CD4-positive, alpha-beta T cell treated with Interleukin-12 subunit alpha and Interleukin-12 subunit beta, for 1 hour (primary cell): ENCODE measurements at places on chromosomes 7 and 10.

GRCh38 chr10:43964486-43964885 lies 315.8 kb upstream of the ZNF32 start:
- DNase-seq = no peak

- no peak for DNase-seq
Observed at GRCh38 chr10:30387646-30388243, 38.7 kb upstream of the MTPAP start.

- DNase-seq = no peak
Observed at GRCh38 chr10:7316839-7317238, 94.0 kb downstream of the SFMBT2 start.

DNA sequence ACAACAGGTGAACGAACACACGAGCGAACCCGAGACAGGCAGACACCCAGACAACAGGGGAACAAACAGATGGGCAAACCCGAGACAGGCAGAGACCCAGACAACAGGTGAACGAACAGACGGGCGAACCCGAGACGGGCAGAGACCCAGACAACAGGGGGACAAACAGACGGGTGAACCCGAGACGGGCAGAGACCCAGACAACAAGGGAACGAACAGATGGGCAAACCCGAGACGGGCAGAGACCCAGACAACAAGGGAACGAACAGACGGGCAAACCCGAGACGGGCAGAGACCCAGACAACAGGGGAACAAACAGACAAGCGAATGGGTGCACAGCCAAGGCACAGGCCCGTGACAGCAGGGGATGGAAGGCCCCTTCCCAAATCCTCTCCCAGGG lies 264.7 kb downstream of the ELFN1 start:
- no peak for DNase-seq

DNA sequence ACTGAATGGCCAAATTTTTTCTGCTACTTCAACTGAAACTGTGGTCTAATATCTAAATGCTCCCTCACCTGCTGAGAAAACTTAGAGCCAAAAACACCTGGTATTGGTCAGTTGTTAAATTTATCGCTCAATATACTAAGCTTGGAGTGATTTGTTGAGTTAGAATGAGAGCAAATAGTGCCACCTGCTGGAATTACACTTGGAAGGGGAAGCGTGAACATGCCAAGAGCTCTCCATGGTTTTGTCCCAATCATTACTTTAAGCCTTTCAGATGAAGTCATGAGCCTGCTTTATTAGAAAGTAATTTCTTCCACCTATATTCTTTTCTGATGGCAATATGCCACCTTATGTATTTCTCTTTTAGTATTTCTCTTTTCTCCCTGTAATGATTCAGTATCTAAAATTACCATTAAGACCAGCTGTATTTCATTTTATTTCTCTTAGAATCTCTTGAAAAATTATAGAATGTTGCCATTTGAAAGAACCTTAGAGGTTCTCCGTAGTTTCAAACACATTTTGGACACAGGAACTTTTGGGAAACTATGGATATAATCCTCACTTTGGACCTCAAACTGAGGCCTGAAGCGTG lies 447.8 kb upstream of the C7orf33 start:
- DNase-seq = no peak

- no peak for DNase-seq
Observed at GRCh38 chr7:151426904-151427704, 12.8 kb downstream of the CRYGN start.

DNA sequence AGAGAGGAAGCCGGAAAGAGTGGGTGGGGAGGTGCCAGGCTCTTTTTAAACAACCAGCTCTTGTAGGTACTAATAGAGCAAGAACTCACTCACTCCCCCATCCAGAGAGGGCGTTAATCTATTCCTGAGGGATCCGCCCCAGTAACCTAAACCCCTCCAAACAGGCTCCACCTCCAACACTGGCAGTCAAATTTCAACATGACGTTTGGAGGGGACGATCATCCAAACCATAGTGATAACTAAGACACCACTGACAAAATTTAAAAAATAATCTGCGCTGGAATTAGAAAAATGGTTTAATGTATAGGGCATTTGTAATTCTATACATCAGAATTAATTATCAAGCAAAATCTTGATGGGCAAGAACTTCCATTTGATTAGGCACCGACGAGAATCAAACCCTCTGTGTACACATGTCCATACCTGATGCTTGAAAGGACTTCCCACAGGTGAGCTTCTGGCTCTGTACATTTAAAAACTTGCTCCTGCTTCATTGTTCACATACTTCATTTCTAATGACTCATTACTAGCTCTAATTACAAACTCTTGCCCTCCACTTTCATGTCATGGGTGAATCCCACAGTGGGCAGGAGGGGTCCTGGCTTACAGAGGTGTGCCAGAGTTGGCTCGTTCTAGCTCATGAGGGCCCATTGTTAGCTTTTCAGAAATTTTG lies 20.6 kb upstream of the KDM7A start:
- DNase-seq = no peak

DNA sequence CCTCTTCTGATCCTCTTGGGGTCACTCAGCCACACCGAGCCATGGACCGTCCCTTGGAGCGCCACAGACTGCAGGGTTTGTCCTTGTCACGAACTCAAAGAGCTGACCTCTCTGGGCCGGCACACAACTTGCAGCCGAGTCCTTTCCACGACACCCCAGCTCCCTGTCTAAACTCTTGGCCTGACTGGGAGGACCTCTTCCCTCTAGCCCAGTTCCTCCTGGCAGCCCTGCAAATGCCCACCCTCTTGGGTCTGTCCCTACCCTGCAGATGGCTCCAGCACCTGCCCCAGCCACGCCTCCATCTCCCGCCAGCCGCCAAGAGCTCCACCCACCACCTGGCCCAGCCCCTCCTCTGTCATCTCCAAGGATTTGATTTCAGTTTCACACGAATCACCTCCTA lies 339.2 kb downstream of the DNAJB6 start:
- no peak for DNase-seq

- peak; percentile 21 for DNase-seq
Observed at GRCh38 chr7:129779602-129780256, 168.2 kb downstream of the NRF1 start.

- no peak for DNase-seq
Observed at GRCh38 chr10:112689327-112690072, 242.5 kb downstream of the VTI1A start.

- no peak for DNase-seq
Observed at GRCh38 chr7:67678419-67678818, 681.8 kb downstream of the TYW1 start.

DNA sequence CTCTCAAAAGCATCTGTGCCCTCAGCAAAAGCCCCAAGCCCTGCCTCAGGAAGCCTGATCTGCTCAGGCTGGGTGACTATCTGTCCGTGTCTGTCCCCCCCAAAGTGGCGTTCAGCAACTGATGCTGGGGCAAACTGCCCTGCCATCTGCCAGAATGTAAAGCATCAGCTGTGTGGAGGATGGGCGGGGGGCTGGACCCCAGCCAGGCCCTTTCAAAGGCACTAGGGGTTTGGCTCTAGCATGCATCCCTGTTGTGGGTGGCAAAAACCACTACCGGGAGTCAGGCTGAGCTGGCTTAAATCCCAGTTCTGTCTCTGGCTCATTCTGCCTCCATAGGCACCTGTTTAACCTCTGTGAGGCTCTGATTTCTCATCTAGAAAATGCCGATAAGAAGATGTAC lies 35.5 kb downstream of the GPRIN2 start:
- DNase-seq = no peak

DNA sequence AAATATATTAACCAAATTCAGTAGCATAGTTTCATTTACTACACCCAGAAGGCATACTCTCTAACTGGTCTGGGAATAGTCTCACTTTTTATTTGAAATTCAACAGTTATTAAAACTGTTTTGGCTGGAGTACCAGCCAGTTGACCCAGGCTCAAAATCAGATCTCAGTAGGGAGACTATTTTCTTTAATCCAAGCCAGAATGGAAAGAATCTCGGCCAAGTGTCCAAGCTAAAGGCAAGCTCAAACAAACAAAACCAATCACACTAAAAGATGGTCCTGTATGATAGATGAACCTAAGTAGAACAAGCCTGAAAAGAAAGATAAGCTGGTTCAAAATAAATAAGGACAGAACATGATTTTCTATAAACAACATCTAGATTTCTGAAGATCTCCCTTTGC lies 259.6 kb upstream of the POM121L12 start:
- DNase-seq = no peak

DNA sequence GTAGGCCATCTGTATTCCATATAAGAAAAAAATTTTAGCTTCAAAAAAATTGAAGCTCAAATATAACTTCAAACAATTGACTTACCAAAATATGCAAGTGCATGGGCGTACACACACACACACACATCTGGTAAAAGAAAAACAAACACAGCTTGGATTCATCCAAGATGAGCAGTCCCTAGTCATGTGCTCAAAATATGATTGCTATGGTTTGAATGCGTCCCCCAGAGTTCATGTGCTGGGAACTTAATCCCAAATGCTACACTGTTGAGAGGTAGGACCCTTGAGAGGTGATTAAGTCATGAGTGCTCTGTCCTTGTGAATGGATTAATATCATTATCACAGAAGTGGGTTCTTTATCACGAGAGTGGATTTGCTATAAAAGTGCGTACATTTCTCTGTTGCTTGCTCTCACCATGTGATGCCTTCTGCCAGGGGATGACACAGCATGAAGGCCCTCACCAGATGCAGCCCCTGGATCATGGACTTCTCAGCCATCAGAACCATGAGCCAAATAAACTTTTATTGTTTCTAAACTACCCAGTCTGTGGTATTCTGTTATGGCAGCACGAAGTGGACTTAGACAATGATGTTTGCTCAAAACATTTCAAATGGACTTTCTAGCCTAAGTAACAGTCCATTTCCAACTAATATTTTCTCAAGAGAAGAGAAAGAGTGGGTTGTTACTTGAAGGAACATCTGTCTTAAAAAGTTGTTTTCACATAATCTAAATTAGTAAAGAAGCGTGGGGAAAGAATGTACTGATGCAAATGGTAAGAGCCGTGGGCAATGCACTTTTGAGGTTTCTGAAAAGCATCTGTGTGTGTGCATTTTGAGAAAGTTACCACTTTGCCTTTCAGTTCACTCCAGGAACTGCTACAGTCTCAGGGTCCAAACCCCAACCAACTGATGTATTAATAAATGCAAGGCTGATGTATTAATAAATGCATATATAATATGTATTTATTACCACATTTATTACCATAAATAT lies 15.1 kb upstream of the SVIL start:
- no peak for DNase-seq

DNA sequence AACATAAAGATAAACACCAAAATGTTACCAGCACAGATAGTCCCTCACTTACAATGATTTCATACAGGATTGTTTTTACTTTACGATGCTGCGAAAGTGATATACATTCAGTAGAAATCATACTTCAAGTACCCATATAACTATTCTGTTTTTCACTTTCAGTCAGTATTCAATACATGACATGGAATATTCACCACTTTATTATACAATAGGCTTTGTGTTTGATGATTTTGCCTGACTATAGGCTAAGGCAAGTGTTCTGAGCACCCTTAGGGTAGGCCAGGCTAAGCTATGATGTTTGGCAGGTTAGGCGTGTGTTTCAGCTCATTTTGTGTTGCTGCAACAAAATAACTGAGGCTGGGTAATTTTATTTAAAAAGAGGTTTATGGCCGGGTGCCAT lies 155.0 kb downstream of the RTKN2 start:
- DNase-seq = no peak

- DNase-seq = peak; percentile 85
Observed at GRCh38 chr10:124530215-124530665, 68.6 kb downstream of the LHPP start.

- no peak for DNase-seq
Observed at GRCh38 chr7:51033727-51034520, 251.2 kb upstream of the GRB10 start.

GRCh38 chr10:17088118-17088806 lies 41.3 kb downstream of the CUBN start:
- no peak for DNase-seq

DNA sequence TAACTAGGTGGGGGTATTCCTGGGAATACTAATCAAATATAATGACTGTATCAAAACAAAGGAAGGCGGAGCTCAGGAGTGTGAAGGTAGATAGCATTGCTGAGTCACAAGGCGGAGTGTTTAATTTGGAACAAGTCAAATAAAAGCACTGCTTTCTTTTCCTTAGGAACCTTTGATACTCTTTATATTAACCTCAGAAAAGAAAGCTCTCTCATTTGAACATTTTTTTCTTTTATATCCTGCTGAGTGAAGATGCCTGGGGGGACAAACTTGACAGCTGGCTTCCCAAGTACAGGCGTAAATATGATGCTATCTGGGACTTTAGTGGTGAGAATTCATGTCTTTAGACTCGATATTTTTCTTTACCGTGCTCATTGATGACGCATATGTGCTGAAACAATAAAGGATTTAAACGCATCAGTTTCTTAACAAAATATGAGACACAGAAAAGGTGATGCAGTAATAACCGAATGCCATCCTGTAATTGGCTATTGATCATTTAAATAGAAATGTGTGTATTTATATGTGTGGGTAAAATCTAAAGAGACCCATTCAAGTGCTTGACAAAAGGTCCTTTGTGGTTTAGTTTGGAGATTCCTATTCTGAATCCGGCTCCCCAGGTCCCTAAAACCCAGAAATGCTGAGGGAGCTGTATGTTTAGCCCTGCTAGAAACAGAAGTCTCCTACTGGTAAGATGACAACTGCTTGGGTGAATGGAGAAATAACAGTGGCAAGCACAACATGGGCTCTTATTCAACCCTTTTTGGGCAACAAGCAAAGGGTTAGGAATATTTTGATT lies 102.7 kb downstream of the PRTFDC1 start:
- no peak for DNase-seq

DNA sequence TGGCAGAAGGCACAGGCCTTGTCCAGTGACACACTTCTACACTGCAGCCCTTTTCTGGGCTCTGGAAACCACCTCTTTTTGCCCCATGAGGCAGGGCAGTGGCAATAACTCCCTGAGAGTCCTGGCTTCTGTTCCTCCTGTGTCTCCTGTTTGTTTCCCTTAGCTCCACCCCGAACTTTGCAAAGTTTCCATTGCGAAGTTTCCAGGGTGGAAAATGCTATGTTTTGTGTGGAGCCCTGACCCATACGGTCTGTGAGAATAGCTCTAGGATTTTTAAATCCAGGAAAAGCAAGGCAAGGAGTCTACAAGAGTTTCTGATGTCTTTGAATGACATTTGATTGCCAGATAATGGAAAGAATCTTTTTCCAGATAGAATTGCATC lies 92.2 kb upstream of the AKR1E2 start:
- no peak for DNase-seq

DNA sequence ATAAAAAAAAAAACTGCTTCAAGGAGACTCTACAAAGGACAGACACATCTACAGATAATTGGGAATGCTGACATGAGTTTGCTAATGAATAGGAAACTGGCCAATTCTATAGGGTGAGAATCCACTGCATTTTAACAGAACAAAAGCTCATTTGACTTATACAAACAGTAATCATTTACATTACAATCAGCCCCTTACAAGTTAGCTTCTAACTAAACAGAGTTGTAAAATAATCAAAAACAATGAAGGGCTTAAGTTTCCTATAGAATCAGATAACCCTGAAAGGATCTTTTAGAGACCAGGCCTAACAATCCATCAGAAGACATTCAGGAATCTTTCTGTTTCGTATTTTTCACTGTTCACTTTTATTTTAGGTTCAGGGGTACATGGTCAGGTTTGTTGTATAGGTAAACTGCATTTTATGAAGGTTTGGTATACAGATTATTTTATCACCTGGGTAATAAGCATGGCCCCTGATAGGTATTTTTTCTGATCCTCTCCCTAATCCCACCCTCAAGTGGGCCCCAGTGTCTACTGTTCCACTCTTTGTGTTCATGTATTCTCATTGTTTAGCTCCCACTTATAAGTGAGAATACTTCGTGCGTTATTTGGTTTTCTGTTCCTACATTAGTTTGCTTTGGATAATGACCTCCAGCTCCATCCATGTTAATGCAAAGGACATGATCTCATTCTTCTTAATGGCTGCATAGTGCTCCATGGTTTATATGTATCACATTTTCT lies 131.3 kb upstream of the NOBOX start:
- no peak for DNase-seq

GRCh38 chr10:110093722-110094121 lies 85.9 kb downstream of the ADD3 start:
- DNase-seq = no peak
